ENCODE measurements at places on chromosomes 4 and X. TPM values are rescaled to one million over a fixed set of nuclear protein-coding genes. Genes with fewer than 3 reads are reported as not detected.
A peak's percentile ranks its signal among the peaks of the same experiment; 100 is the strongest.

DNA sequence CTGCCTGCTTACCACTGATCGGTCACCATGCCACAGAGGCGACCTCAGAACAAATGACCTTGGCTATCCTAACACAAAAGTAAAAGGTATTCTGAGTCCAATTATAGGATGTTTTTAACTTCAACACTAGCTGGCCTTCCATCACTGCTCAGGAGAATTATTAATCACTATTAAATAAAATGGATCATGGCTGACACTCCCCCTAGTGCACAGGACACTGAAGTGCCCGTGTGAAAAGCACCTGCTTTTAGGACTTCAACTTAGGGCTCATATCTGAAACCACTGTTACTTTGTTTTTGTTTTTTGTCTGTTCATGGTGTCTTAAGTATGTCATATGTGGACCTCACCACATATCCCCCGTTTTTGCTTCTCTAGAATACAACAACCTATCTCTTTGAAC is 33.9 kb downstream of the STX18 start:
- no peak for DNase-seq

- DNase-seq = no peak
These were observed 98.9 kb downstream of the CPEB2 start for GRCh38 chr4:15100994-15101695.

DNA sequence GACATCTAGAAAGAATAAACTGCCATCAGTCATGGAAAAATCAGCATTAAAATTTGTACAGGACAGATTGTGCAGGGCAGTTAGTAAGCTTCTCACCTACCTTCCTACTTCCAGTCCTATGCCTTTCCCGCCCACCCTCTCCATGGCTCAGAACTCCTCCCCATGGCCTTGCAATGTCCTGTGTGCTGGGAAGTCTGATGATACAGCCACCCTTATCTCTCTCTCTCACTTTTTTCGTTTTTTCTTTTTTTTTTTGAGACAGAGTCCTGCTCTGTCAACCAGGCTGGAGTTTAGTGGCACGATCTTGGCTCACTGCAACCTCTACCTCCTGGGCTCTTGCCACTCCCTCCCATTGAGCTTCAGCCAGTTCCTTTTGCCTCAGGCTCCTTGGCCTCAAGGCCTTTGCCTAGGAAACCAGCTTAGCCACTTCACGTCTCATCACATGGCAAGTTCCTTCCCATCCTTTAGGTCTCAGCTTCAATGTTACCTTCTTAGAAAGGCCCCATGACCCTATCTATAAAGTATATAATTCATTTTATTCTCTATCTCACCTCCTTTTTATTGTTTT is 259.7 kb downstream of the NKX6-1 start:
- no peak for DNase-seq

DNA sequence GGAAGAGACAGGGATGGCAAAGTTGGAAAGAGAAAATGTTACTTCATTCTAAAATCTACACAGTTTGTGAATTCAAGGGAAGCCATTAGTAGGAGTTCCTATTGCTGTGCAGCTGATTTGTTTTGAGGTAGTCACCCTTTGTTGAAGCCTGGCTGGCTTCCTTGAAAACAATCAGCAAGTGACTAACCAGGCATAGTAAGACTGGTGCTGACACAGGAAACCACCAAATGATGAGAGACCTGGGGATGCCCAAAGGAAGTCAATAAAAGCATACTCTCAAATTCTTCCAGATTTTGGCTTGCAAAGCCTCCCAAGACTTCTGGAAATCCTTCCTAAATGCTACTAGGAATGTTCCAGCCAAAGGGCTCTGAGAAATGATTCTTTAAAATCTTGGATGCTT is 23.9 kb upstream of the PRDM8 start:
- DNase-seq = peak; percentile 25

Gene LRIT3
- total RNA-seq = not detected

GRCh38 chrX:117985241-117985640 is 131.4 kb downstream of the KLHL13 start:
- no peak for DNase-seq

- no peak for DNase-seq
These were observed 73.7 kb downstream of the ELOVL6 start for GRCh38 chr4:110124711-110125110.

Gene SMR3B
- total RNA-seq = not detected

Gene MAGEC2
- 77.8 TPM for total RNA-seq

GRCh38 chrX:11756354-11757318 is 1.4 kb upstream of the MSL3 start:
- no peak for DNase-seq

- DNase-seq = no peak
These were observed 79.3 kb downstream of the REPS2 start for GRCh38 chrX:17025621-17026302.

- DNase-seq = no peak
These were observed 31.4 kb downstream of the SUPT20HL1 start for GRCh38 chrX:24391843-24392242.

DNA sequence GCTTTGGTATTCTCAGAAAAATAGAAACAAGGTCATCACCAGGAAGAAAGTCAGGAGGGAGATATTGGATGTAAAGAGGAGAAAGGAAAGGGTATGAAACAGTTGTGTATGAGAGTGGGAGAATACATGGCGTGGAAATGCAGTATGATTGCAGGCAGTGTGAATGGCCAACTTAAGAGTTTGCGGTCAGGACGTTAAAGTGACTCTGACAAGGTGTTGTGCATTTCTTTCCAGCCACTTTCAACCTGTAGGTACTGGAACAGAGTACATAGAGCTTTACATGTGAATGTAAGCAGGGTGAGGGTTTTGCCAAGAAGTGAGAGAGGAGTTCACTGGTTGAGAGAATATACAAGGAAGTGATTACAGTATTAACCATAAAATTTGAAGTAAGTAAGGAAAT is 15.7 kb downstream of the ATP10D start:
- no peak for DNase-seq

Gene CLGN
- 2.5 TPM for total RNA-seq

DNA sequence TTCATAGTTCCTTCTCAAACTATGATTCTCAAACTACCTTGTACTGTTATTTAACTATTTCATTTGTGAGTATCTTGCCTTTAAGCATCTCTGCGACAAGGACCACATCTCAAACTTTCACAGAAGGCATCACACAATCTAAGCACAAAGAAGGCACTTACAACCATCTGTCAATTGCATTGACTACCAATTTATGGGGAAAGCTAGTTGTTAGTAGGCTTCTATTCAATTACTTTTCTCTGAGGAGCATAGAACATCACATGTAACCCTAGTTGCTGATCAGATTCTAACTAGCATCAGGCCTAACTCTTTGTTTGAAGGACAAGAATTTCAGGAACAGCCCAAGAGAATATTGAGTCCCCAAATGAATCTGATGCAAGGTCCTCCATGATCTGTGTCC is 74.9 kb downstream of the GPC3 start:
- no peak for DNase-seq

Gene NAP1L5
- total RNA-seq = not detected

DNA sequence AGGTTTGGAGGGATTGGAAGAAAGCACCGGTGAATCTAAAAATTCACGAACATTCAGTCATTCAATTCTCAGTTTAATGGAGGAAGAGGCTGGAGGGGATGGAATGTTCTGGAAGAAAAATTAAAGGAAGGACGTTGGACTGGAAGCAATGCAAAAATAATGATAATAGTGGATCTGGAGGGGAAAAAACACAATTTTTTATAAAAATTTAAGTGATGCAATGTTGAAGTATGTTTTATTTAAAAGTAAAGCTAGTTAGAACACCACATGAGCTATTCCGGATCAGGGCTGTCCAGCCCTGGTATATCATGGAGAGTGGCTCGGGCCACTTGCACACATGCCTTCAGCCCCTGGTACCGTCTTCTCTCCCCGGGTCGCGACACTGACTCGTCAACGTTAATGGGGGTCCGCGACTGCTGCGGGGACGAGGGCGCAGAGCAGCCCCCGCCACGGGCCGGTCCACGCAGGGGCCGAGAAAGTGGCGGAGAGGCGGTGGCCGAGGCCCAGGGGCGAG is 204.6 kb downstream of the TENM3 start:
- DNase-seq = no peak

Gene STBD1
- 2.0 TPM for total RNA-seq

Gene ANXA10
- 1.7 TPM for total RNA-seq

DNA sequence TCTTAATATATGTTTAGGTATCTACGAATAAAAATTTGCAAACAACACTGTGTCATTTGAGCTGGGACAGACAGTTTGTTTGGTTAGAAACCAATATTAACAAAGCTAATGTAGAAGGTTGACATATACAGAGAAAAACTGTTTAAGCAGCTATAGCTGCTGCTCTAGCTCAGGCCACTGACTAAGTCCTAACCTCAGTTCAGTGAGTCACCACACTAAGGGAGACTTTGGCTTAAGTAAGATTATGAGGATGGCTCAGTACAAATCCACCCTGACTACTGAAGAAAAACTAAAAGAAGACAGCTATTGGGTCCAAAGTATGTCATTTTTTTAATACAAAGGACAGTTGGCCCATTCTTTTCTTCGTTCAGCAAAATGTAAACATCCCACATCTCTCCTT is 717.3 kb upstream of the ACTRT1 start:
- no peak for DNase-seq

Gene CT45A1
- not detected for total RNA-seq
